K562 (cell line): ENCODE measurements at places on chromosomes 16 and 17.

GRCh38 chr17:63278728-63279442 is 167.2 kb downstream of the CYB561 start:
- DNase-seq, result no peak

- no peak for DNase-seq
These were observed 68.3 kb upstream of the GCSH start for GRCh38 chr16:81164481-81164880.

DNA sequence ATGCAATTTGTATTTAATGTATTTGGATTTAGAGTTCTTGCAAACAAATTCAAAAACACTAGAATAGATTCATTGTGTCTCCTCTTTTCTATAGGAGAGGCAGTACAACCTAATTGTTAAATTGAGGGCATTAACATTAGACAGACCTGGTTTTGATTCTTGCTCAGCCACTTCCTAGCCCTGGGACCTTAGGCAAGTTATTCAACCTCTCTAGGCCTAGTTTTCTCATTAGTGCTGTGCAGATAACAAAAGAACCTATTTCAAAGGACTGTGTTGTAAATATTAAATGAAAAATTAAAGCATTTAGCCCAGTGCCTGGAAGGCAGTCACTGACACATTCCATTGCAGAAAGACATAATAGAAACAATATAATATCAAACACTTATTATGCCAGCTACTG is 22.0 kb upstream of the TAOK1 start:
- no peak for DNase-seq

DNA sequence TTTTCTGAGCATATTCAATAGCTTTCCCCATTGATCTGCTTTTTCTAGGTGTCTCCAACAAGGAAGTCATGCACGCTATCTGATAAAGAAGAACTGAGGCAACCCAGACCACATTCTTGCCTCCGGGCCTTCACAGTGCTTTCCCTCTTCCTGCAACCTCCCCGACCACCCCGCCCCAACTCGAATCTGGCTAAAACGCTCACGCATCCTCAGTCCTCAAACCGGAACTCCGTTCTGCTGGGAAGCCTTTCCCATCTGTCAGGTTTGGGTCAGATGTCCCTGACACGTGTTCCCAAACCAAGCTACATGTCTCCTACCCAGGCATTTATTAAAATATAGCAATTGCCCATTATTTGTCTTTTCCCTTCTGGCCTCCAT is 112.7 kb downstream of the VPS53 start:
- peak; percentile 56 for DNase-seq

DNA sequence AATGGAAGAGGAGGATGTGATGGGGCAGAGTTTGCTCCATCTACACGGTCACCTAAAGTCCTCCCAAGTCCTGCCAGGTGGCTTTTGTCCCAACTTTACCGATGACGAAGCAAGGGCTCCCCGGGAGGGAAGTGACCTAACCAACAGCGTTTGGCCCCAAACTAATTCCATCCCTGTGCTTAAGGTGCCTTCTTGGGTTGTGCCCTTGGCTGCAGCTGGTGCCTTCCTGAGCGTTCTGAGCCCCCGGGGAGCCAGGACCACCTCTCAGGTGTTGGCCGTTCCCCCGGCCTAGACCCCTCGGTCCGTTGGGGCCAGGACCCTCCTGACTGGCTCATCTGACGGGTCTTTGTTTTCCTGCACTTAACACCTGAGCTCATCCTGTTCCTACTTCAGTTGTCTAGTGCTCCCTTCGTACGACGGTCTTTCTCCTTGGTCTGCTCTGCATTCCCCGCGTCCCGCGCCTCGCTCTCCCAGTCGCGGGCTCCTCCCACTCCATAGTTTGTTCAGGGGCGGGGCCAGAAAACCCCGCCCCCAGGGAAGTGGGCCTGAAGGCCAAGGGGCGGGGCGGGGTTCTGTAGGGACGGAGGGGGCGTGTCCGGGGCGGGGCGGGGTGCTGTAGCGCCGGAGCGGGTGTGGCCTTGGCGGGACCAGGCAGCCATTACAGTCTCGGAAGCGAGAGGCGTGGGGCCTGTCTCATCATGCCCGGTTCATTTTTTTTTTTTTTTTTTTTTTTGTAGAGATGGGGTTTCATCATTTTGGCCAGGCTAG is 822 bp upstream of the ZSCAN10 start:
- peak; percentile 98 for DNase-seq

DNA sequence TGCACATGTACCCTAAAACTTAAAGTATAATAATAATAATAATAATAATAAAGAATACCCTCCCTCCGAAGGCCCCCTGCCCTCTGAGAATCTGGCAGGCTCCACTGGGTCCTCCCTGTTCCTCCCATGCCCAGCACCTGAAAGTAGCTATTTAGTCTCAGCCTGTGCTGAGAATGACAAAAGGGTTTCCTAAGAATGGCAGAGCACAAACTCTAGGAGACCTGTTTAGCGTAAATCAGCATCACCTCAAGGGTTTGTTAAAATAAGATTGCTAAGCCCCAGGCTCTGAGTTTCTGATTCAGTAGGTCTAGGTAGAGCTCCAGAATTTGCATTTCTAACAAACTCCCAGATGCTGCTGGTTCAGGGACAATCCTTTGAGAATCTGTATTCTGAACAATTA is 606.8 kb upstream of the CDH11 start:
- DNase-seq, result no peak

GRCh38 chr17:11797803-11798202 is 199.5 kb downstream of the ZNF18 start:
- DNase-seq, result peak; percentile 49

DNA sequence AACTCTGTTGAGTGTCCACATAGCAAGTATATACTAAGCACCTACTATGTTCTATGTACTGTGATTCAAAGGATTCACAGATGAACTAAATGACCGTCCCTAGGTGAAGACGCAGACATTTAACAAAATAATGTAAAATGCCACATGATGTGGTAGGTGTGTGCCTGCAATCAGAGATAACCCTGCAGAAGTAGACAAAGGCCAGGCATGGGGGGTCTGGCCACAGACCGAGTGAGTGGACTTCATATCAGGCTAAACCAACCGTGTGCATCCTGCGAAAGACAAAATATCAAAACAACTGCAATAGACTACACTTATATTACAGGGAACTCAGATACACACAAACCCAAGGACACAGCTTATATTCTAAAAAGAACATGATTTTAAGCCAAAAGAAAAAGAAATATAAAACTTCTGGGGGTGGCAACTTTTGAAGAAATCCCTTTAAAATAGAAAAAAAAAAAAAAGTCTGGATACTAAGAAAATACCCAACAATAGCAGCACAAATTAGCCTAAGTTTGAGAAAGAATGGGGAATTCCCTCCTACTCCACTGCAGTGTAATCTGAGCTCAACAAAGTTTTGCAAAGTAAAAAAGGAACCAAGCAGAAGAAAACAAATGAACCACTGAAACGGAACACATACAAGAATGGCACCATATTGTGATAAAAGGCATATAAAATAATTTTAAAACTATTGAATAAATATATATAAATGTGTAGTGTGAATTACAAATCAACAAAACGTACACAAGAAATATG is 12.3 kb downstream of the HSDL1 start:
- peak; percentile 76 for DNase-seq

DNA sequence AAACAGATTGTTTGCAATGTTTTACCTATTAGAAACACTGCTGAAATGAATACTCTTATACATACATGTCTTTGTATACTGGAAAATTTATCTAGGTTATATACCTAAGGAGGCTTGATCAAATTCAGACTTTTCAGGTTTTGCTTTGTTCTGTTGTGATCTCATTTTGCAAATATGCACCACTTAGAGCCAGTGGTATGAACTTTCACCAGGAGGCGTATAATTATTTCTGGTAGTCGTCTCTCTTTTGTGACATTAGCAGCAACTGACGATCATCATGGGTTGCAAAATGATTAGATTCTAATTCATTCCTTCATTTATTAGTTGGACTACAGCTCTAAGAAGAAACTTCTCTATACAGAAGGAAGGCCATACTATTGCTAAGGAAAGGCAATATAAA is 26.9 kb downstream of the AP1G1 start:
- no peak for DNase-seq
